Thoracic aorta (tissue), 2 donors: ENCODE measurements at places on chromosomes 5 and 9.

DNA sequence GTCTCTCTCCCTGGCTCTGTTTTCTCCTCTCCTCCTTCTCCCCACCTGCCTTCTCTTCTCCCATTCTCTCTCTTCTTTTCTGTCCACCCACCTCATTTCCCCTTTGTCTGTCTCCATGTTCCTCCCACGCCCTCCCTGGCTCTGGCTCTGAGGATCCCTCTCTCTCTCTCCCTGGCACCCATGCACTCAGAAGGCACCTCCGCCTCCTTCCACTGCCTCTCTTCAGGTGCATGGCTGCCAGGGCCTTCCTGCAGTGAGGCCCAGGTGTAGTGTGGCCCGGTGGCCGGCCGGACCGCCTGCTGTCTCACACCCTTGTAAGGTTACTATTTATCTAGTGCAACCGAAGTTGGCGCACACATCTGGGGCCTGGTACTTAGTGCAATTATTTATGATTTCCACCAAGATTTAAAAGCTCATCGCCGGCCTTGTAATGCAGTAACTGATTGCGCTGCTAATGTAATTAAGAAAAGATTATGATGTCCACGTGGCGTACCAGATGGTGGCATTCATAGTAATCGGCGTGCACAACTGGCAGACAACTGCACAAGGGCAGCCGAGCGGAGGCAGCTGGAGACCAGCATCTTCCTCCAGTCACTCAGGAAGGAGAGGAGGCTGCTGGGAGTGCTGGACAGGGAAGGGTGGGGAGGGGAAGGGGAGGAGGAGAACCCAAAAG is 50.4 kb upstream of the MVB12B start:
- DNase-seq = no peak

DNA sequence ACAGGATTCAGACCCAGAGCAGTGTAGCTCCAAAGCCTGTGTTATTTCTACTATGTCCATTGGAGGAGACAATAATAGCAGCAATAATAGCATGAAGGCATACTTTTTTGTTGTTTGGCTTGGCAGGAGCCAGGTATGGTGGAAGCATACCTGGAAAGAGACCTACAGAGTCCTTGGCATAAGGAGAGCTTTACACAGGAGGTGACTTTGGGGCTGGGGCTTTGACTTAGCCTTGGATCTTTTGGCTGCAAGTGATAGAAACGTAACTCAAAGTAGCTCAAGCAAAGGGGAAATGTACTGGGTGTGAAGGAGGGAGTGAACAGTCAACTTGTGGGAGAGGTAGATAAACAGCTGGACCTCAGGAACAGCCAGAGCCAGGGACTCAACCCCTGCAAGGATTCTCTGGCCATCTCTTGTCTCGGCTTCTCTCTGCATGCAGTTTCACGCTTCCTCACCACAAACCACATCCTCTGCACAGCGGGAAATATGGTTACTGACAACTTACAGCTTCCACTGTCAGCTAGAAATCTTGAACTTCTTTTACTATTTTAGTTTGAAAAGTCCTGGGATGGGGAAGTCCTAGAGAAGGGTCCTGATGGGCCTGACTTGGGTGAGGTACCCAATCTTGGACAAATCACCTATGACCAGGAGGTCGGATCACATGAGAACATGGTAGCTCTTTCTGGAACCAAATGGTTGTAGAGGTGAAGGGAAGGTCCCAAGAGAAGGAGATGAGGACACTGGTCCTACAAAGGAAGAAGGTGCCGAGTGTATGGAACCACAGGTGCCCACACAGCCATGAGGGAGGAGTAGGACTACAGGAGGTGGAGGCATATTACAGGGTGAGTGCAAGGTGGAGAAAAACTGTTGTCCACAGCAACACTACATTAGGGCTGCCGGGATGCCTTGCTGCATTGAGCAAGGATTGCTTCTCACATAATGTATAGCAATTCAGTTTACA is 47.0 kb upstream of the TGFBR1 start:
- DNase-seq = no peak

- DNase-seq = no peak
These were observed 9.5 kb downstream of the ARRDC3 start for GRCh38 chr5:91373600-91373999.

DNA sequence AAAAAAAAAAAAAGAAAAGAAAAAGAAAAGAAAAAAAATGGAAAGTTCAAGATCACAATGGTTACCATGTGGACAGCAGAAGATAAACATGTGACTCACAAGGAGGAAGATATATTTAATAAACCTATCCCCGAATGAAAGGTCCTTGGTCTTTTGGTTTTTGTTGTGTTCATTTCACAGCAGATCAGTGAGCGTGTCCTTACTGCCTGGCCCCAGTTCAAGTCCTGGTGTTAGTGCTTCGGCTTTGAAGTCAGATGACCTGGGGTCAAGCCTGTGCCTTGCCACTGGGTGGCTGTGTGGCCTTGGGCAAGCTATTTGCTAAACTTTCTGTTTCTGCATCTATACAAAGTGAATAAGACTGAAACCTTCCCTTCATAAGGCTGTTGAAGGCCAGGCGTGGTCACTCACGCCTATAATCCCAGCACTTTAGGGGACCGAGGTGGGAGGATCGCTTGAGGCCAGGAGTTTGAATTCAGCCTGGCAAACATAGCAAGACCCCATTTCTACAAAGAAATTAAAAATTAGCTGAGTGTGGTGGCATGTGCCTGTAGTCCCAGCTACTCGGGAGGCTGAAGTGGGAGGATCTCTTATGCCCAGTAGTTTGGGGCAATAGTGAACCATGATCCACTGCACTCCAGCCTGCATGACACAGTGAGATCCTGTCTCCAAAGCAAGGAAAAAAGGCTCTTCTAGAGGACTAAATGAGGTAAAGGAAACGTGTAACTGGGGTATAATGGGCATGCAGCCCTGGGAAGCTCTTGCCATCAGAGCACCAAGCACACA is 94.5 kb upstream of the SPATA31D4 start:
- no peak for DNase-seq

- DNase-seq = no peak
These were observed 14.6 kb downstream of the RASA1 start for GRCh38 chr5:87282269-87282668.
